Kidney capillary endothelial cell (primary cell): ENCODE measurements at places on chromosomes 1 and 21.

DNA sequence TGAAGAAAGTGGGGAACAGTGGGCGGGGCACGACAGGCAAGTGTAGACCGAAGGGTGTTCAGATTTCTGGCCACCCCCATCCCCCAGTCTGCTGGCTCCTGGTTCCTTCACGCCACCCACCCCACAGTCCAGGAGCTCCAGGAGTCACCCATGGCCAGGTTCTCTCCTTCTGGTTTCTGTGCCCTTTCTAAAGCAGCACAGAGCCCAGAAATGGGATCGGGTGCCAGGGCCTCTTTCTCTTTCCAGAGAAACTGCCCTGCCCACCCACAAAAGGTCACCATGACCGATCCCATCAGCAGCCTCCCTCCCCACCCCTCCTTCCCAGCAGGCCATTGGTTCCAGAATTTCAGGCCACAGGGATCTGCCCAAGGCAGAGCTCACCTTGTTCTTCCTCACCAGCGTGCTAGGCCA lies 3.2 kb upstream of the CELSR2 start:
- no peak for DNase-seq

DNA sequence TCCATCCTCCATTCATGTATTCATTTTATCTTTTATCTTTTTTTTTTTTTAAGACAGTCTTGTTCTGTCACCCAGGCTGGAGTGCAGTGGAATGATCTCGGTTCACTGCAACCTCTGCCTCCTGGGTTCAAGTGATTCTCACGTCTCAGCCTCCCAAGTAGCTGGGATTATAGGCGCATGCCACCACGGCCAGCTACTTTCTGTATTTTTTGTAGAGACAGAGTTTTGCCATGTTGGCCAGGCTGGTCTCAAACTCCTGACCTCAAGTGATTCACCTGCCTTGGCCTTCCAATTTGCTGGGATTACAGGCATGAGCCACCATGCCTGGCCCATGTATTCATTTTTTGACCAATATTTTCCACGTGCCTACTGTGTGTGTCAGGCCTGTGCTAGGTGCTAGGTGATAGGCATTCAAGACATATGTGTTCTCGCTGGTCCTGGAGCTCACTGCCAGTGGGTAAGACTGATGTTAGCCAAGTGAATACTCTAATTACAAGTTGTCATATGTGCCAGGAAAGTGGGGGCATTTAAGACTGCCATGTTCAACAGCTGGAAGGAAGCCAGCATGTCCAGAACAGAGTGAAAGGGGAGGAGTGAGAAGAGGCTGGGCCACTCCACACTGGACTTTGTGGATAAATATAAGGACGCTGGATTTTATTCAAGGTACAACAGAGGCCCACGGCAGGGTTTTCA lies 5.3 kb upstream of the CELSR2 start:
- DNase-seq: no peak

GRCh38 chr1:6148497-6149241 lies 31.5 kb downstream of the CHD5 start:
- peak; percentile 24 for DNase-seq

DNA sequence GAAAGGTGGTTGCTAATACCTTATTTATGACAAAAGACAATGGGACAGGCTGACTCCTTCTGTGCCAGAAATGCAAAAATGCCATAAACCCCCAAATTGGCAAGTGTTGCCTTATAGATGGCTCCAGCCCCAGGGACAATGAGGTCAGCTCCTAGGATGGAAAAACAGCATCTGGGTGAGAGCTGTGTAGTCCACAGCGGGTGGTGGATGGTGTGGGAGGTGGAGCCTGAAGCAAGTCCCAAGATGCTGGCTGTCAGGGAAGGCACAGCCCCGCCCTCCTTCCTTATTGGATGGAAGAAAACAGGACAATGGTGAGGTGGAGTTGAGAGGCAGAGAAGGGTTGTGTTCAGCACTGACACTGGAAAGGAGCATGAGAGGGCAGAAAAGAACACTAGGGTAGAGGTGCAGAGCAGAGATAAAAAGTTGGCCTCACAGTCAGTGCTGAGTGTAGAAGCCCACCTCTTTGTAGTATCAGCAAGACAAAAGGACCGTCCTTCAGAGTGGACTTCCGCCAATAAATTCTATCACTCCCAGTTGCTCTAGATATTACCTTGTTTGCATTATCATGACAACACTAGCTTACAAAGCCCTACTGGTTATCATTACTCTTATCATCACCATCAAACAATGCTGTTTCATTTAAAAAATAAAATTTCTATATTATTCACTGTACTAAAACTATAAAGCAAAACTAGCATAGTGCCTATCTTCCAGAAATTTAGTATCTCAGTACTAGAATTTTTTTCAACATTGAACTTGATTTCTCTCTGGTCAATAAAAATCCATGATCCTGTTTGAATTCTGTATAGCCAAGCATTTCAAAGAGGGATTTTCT lies 3.7 kb upstream of the SDE2 start:
- peak; percentile 70 for DNase-seq
